ENCODE measurements at places on chromosomes 12 and 14.

- no peak for DNase-seq
Observed at GRCh38 chr12:131751335-131751734, 40.4 kb downstream of the SFSWAP start.

GRCh38 chr14:50022661-50023060 is 93.7 kb downstream of the VCPKMT start:
- no peak for DNase-seq

GRCh38 chr12:85089792-85090191 is 53.6 kb downstream of the LRRIQ1 start:
- DNase-seq = no peak

DNA sequence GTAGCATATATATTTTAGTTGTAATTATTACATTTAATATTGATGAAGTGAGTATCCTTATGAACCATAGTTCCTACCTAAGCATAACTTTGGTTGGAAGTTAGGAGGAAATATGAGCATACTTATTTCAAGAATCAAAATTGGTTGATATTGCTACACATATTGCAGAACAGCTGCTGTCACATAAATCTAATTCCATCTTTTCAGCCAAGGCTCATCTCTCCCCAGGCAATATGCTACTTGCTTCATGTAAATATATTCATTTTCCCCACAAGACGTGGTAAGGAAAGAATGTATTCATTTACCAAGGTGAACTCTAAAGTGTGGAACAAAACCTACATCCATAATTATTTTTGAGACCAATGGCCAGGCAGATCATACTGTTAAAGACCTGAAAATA is 62.5 kb upstream of the HIF1A start:
- DNase-seq = no peak

DNA sequence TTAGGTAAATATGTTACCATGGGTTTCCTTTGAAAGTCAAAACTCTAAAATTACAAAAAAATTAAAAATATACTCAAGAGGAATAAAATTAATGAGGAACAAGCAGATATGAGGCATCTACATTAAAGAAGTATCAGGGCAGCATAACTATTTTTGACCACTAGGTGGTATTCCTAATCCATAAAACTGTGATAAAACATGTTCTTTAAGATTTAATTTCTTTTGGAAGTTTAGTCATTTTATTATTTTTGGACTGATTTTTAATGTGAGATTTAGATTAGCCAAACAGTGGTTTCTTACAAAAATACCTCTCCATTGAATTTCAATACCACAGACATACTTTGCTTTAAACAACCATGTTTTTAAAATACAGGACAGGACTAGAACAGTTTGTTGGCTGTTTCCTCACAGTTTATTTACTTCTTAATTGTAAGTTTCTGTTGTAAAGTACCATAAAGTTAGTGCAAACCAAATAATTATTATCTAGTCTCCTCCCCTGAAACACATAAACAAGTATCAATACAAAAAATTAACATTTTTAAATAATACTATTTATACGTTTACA is 49.8 kb downstream of the NTS start:
- peak; percentile 4 for DNase-seq

DNA sequence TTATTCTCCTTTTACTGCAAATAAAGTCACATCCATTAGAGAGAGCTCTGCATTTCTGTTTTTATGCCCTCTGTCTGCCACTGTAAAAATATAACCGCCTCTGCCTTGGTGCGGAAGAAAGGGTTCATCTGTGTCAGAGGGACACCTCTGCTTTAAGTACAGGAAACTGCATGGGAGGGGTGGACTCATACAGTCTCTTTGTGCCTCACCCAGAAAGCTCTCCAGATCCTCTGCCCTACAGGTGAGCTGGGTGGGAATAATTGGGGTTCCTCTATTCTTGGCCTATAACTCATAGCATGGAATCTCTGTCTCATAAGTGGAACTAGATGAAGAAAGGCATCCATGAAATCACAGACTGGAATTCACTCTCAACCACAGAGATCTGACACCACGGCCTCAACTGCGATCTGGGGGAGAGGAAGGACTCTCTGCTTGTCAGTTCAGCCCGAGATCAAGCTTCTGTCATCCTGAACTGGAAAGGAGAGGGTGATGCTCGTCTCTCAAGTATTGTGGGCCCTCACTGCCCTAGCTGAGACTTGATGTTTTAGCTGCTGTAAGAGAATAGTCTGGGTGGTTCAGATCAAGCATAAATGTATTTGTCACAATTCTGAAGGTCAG is 702.3 kb downstream of the TMEM121 start:
- DNase-seq = no peak

DNA sequence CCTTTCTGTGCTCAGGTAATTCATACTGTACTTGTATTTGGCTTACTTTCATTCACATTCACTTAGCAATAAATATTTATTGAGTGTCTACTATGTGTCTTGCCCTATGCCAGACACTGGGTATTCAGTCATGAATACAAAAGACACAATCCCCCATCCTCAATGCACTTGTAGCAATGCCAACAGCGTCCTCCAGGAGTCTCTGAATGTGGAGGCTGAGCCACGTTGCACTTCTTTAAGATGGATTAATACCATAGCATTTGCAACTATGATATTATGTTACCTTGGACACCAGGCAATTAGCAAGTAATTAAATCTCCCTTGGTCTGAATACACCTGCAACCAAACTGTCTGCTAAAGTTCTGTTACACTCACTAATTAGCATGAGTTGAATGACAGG is 58.8 kb downstream of the OTX2 start:
- DNase-seq = no peak

DNA sequence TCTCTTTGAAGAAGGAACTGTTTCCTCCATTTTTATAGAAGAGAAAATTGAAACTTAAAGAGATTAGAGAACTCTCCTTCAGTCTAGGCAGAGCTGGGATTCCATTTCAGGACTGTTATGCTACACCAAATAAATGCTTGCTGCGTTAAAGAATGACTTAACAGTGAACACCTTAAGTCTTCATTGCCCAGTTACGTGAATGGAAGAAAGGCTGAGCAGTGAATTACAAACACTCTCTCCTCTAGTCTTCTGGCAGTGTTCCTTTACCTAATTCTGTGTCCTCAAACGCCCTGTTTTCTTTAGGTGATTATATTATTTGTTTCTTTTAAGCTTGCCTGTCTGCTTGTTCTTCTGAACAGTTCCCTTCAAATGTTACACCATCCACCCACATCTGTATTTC is 59.7 kb downstream of the RCOR1 start:
- no peak for DNase-seq

GRCh38 chr14:80356413-80356812 is 145.1 kb upstream of the DIO2 start:
- DNase-seq = no peak

- no peak for DNase-seq
Observed at GRCh38 chr12:28051516-28052354, 79.2 kb upstream of the PTHLH start.

GRCh38 chr12:104275689-104276088 is 27.9 kb upstream of the EID3 start:
- DNase-seq = no peak

- no peak for DNase-seq
Observed at GRCh38 chr14:102620413-102620812, 28.0 kb downstream of the RCOR1 start.

GRCh38 chr14:68442828-68443629 is 349.8 kb downstream of the ZFP36L1 start:
- DNase-seq = peak; percentile 45

DNA sequence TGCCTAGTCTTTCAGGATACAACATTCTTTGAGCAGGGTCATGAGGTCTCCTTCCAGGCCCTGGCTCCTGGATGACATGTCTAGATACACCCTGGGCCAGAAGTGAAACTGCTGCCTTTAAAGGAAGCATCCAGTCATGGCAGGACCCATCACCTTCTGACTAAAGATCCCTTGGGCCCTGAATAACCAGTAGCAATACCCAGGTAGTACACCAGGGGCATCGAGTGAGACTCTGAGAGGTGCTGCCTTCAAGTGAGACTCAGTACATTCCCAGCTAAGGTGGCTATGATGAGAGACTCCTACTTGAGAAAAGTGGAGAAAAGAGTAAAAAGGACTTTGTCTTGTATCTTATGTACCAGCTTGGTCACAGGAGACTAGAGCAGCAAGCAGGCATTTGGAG is 23.5 kb downstream of the OR6C68 start:
- DNase-seq = no peak

GRCh38 chr12:124559182-124560017 is 8.0 kb downstream of the NCOR2 start:
- no peak for DNase-seq

DNA sequence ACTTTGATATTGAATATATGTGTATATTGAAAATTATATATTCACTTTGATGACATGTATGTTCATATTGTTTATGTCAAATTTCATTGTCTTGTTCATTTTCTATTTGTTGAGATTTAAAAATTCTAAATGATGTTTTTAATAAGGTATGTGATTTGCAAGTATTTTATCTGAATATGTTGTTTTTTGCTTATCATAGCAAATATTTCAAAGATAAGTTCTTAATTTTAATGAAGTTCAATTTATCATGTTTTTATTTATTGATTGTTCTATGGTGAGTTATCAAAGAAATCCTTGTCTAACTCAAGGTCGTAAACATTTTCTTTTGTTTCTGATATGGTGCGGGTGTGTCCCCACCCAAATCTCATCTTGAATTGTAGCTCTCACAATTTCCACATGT is 45.2 kb downstream of the OR9K2 start:
- DNase-seq = no peak

DNA sequence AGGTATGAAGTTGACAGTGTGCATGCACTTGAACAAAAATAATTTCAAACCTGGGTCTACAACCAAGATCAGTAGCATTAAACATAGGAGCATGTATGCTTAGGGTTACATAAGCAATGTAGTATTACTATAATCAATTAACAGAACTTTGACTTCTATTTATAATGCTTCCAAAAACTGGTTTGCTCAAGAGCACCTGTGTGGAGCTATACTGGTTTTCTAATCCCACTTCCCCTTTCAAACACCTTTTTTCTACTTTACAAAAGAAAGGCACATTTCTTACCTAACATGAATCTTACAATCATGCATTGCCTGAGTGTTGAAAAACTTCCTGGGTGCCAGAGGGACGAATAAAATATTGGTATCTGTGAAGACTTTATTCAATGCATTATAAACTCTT is 72.7 kb downstream of the EFCAB11 start:
- no peak for DNase-seq

DNA sequence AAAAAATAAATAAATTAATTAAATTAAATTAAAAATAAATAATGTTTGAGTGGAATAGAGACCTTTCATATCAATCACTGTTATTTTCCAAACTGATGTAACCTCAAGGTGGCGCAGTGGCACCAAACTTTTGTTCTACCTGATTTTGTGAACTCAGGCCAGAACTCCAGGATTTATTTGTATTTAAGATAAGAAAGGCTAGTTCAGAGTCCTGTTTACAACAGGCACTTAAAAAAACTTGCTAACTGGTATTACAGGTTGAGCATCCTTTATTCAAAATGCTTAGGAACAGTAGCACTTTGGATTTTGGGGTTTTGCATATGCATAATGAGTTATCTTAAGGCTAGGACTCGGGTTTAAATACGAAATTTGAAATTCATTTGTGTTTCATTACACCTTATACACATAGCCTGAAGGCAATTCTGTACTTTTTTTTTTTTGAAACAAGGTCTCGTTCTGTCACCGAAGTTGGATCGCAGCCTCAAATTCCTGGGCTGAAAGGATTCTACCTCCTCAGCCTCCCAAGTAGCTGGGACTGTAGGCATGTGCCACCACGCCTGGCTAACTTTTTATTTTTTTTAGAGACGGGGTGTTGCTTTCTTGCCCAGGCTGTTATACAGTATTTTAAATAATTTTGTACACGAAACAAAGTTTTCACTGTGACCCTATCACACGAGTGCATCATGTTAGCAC is 32.4 kb downstream of the YY1 start:
- DNase-seq = no peak

- DNase-seq = no peak
Observed at GRCh38 chr12:63822352-63822751, 22.1 kb upstream of the SRGAP1 start.
